Fibroblast of villous mesenchyme (primary cell): ENCODE measurements at places on chromosomes 5 and 9. TPM values are rescaled to one million over a fixed set of nuclear protein-coding genes. Genes with fewer than 3 reads are reported as not detected.

Gene SMIM23
- not detected in 2 replicates for total RNA-seq

Gene SAXO1
- total RNA-seq: not detected in 2 replicates

Gene LCN15
- not detected in 2 replicates for total RNA-seq

Gene SPATA6L
- total RNA-seq: 0.43 and 0.64 TPM in 2 replicates

Gene SPDL1
- 25.4 and 44.0 TPM in 2 replicates for total RNA-seq

Gene PAEP
- total RNA-seq: not detected in 2 replicates

Gene AFAP1L1
- 10.8 and 11.9 TPM in 2 replicates for total RNA-seq

Gene SEC24A
- 33.5 and 47.9 TPM in 2 replicates for total RNA-seq

Gene ALDH1A1
- total RNA-seq: 161 and 450 TPM in 2 replicates
